ENCODE measurements at places on chromosomes 7 and 10.

- DNase-seq = no peak
Observed at GRCh38 chr10:75541411-75541810, 110.0 kb downstream of the LRMDA start.

DNA sequence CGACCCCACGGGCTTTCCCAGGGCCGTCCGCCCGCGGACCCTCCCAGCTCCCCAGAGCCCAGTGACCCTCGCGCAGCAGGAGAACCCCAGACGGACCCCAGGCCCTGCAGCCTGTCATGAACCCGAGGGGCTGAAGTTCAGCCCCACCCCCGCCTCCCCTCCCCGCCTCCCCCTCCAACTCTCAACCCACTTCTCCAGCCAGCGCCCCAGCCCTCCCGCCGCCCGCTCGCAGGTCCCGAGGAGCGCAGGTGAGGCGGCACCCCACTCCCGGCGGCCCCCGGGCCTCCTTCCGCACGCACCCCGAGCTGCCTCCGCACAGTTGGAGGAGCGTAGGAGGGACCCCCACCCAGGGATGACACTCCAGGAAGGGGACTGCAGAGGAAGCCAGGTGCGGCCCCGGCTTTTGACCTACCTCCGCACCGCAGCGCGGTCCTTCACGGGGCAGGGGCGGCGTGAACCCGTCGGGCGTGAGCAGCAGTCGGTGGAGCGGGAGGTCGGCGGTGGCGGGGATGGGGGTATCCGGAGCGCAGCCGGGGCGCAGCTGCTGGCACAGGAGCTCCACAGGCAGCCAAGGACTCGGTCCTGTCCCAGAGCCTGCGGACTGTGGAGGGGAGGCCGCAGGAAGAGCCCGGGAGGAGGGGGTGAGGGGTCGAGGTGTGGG is at the start of gene TMEM176A:
Gene TMEM176A (plus strand): TSS at position 189 of the 661 bp plus-strand sequence. CDS start 782 bp downstream, outside the sequence.
- DNase-seq = peak; percentile 18

DNA sequence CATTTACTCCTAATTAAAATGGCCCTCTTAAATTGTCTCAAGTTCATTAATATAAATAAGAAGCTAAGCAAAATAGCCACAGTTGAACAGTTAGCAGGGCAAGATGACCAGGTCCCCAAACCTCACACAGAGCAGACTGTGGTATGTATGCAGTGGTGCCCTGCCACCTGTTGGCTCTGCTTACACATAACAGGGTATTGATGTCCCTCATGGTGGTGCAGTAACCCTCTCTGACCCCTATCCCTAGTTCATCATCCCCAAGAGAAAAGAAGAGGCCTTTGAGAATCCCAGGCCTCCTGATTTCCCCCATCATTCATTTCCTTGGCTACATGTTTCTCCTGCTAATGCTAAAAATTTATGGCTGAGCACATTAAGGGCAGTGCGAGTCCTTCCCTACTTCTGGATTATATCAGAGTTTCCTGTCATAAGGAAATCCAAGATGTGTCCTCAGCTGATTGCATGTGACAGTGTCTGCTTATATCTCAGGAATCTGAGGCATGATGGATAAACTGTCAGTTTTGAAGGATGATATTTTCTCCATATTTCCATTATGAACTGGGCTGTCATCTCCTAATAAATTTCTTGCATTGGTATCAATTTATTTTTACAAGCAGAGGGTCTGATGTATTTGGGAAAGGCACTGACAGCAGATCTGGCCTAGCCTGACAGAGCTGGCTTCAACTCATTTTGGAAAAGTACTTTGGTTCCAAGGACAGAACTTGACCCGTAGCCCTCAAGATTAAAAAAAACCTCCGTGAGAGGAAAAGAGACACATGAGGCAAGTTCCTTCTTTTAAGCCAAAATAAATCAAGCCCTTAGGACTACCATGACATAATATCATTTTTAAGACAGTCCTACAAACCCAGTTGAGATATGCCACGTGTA is 880.6 kb downstream of the LRMDA start:
- peak; percentile 1 for DNase-seq

GRCh38 chr7:158258411-158259130 is 329.1 kb downstream of the PTPRN2 start:
- no peak for DNase-seq

DNA sequence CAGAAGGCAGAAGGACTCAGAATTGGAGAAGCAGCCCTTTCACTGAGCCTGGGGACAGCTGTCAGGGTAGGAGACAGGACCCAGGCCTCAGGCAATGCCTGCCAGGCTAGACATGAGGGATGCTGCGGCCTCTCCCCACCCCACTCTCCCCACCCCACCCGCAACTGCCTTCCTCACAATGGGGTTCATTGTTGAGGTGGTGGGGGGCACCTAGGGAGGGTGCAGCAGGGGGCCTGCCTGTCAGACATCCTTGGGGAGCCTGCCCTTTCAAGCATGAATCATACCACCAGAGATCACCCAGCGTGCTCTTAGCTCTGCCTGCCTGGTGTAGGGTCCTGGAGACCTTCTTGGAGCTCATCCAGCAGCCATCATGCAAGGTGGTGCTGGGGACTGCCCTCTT is at the start of gene C10orf62:
Gene C10orf62 (plus strand): TSS at position 243 of the 400 bp plus-strand sequence. CDS start 177 bp downstream, outside the sequence.
- no peak for DNase-seq

- peak; percentile 60 for DNase-seq
Observed at GRCh38 chr10:14325325-14325955, 5.3 kb downstream of the FRMD4A start.

DNA sequence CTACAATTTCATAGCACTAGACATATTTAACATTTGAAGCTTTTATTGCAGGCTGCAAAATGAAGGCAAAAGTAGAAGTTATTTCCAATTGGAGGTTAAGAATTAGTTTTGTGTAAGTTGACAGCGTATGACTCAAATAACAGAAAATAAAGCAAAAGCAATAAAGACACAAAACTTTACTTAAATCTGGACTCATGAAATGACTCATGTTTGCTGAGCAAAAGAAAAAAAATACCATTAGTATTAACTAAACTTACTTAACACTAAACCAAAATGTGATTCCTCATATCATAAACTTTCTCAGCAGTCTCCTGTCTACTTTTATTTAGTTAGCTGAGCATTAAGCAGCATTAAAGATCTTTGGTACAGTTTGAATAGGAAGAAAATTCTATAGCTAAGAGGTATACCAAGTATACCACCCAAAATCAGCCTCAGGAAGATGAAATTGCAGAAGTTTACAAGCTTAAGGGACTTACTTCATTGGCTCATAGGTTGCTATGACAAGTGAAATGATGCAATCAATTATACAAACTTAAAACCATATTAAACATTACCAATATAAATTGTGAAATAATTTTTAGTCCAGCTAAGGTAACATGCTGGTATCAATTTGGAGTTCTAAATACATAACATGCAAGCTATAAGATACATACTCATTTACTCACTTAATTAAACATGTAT is 1131.4 kb downstream of the XPNPEP1 start:
- no peak for DNase-seq

DNA sequence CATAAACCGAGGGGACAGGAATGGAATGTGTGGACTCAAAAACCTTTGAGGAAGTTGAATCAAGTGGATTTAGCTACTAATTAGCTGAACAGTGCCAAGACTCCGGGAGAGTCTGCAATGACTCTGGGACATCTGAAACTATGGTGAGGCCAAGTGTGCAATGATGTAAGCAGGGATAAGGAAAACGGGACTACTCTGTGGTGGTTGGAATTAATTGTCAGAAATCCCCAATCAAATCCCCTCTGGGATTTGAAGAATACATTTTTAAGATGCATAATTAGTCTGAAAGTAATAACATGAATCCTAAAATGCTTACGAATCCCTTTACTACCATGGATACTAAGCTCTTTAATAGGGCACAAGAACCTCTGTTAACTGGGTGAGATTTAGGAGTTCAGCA is 602.8 kb downstream of the NRG3 start:
- no peak for DNase-seq

DNA sequence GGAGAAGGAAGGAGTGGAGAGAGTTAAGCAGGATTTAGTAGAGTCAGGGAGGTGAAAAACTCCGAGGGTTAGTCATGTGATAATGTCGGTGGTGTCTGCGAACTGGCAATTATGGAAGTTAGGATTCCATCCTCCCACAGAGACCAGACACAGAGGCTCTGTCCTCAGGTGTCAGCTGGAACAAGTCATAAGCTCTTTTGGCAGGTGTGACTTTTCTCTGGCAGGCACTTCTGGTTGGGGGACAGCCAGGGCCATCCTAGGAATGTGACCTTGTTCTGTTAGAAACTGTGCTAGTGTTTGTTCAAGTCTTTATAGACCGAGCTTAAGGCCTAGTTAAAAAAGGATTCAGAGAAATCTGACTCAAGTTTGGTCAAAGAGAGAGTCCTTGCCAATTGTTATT is 371.0 kb downstream of the DPP6 start:
- no peak for DNase-seq

DNA sequence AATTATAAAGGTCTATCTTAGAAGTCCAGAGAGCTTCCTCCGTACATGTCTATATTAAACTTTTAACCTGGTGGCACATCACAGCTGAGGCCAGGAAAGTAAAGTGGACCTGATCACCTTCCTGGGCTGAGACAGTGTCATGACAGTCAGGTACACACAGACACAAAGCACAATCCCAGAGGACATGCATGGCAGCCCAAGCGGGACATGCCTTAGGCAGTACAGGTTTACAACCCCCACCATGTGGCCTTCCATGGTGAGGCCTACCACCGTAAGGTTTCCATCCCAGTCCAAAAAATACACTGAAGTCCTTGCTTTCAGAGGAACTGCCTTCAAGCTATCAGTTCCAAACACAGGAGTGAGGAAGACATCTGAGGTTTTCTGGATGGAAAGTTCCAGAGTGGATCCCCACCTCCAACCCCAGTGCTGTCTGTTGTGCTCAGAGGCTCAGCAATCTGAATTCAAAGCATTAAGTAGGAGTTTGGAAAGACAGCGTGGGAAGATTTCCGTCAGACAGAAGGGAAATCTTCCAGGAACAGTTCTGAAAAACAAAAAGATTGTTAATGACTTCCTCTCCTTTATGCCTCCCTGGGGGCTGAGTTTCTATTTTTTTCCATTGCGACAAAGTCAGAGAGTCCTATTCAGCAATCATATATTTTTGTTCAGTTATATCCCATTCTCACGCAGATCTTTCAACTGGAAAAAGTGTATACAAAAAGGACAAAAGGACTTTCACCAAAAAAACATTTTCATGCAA is 20.1 kb downstream of the IFIT3 start:
- no peak for DNase-seq

GRCh38 chr10:31963589-31963980 is 35.0 kb upstream of the ARHGAP12 start:
- no peak for DNase-seq

DNA sequence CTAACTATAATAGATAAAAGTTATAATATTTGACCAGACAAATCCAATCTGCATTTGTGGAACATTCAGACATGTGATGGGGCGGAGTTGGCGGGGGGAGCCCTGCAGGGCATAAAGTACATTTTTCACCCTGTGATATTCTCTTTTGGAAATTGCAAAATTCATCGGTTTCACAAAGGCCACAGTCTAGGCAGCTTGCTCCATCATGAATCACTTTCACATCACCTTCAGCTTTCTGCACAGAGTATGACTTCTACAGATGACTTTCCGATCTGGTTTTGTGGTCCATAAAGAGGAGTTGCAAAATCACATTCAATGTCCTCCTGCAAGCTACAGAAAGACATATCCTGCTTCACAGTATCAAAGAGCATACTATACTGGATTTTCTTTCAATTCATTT is 51.4 kb upstream of the APBB1IP start:
- DNase-seq = no peak

DNA sequence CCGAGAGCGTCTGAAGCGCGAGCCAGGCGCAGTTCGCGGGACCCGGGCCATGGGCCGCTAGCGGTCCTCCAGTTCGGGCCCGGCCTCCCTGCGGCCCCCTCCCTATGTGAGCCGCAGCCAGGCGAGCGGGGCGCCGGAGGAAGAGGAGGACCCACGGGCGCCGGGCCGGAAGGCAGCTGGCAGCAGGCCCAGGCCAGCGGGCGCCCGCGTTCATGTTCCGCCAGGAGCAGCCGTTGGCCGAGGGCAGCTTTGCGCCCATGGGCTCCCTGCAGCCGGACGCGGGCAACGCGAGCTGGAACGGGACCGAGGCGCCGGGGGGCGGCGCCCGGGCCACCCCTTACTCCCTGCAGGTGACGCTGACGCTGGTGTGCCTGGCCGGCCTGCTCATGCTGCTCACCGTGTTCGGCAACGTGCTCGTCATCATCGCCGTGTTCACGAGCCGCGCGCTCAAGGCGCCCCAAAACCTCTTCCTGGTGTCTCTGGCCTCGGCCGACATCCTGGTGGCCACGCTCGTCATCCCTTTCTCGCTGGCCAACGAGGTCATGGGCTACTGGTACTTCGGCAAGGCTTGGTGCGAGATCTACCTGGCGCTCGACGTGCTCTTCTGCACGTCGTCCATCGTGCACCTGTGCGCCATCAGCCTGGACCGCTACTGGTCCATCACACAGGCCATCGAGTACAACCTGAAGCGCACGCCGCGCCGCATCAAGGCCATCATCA is 1.1 kb downstream of the ADRA2A start:
- DNase-seq = peak; percentile 39

GRCh38 chr7:102843850-102844249 is 69.0 kb upstream of the LRRC17 start:
- DNase-seq = no peak

DNA sequence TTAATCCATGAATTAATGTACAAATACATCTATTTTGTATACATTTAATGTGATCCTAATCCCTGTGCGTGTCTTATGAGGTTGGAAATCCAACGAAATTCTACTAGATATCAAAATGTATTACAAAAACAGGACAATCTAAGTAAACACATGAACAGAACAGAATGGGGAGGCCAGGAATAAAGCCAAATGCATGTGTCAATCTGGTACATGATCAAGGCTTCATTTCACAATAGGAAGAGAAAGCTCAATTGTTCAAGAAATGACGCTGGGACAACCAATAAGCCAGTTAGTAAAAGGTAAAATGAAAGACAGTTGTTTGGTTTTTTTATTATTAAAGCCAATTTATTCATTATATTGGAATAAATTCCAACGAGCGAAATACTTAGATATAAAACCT is 83.0 kb downstream of the COL13A1 start:
- DNase-seq = no peak

- DNase-seq = no peak
Observed at GRCh38 chr10:68618234-68618633, 58.1 kb downstream of the TET1 start.

- DNase-seq = no peak
Observed at GRCh38 chr7:134752006-134752760, 27.3 kb upstream of the CALD1 start.

GRCh38 chr10:110269374-110270318 is 35.1 kb downstream of the SMNDC1 start:
- DNase-seq = no peak

- DNase-seq = no peak
Observed at GRCh38 chr7:138468244-138469123, 8.4 kb downstream of the TRIM24 start.

DNA sequence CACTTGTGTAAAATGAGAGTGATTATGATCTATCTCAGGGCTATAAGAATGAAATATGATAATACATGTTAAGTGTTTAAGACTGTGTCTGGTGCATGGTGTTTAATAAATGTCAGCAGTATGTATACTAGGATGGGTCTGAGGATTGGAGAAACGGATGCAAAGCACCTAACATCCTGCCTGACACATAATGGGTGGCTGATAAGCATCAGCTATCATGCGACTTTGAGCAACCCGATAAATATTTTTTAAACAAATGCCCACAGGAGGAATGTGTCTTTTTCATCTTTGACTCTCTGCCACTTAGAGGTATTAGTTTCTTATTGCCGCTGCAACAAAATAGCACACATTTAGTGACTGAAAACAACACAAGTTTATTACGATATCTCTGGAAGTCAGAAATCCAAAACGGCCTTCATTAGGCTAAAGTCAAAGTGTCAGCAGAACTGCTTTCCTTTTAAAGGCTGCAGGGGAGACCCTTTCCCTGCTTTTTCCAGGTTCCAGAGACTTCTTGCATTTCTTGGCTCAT is 93.2 kb upstream of the ARHGAP21 start:
- DNase-seq = no peak
